ENCODE measurements at places on chromosomes 7 and 10.

DNA sequence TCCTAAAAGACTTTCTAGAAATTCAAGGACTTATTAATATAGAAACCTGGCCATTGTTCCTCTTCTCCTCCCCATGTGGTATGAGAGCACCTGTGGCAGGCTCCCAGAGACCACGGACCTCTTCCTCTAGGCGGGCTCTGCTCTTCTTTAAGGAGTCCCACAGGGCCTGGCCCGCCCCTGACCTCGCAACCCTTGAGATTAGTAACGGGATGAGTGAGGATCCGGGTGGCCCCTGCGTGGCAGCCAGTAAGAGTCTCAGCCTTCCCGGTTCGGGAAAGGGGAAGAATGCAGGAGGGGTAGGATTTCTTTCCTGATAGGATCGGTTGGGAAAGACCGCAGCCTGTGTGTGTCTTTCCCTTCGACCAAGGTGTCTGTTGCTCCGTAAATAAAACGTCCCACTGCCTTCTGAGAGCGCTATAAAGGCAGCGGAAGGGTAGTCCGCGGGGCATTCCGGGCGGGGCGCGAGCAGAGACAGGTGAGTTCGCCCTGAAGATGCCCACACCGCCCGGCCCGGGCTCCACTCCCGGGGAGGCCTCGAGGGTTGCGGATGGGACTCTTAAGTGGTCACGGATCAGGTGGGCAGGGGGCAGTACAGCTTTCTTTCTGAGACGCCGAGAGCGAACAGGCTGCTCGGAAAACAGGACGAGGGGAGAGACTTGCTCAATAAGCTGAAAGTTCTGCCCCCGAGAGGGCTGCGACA lies at the start of gene SLC26A4:
Gene SLC26A4 (plus strand): TSS at position 448 of the 700 bp plus-strand sequence. CDS start 814 bp downstream, outside the sequence.
- no peak for DNase-seq

GRCh38 chr7:274266-274665 lies 15.7 kb upstream of the FOXL3 start:
- DNase-seq, result no peak

- no peak for DNase-seq
Observed at GRCh38 chr10:72850861-72851260, 42.7 kb upstream of the OIT3 start.

DNA sequence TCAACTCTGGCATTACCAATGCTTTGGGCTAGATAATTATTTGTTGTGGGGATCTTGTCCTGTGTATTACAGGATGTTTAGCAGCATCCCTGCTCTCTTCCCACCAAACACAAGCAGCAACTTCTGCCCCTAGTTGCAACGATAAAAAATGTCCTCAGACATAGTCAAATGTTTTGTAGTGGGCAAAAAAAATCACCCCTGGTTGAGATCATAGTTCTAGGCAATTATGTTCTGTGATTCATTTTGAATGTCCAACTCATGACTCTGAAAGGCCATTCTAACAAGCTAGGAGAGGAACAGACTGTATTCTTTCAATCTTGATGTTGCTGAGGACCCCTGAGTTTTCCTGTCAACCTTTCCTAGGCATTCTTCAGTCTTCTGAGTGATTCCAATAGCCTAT lies 79.5 kb downstream of the RTKN2 start:
- DNase-seq, result no peak

GRCh38 chr7:158819571-158820203 lies 9.6 kb downstream of the ESYT2 start:
- DNase-seq, result no peak

- no peak for DNase-seq
Observed at GRCh38 chr10:102511583-102512274, 8.0 kb downstream of the SUFU start.

DNA sequence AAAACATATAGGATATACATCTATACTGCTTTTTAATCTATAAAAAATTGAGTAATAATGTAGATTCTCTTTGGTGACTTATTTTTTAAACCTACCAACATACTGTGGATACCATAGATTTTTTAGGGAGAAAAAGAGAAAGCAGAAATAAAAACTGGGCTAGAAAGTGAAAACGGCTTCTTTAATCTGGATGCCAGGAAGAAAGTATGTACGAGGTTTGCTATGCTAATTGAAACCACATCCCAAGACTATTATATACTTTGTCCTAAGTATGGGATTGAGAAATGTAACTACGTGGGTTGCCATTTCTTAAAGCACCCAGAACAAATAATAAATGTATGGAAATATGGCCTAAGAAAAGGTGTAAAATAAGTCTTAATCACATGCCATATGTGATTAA lies 129.0 kb upstream of the NFE2L3 start:
- no peak for DNase-seq

GRCh38 chr7:38262545-38262944 lies 10.9 kb downstream of the TARP start:
- no peak for DNase-seq

DNA sequence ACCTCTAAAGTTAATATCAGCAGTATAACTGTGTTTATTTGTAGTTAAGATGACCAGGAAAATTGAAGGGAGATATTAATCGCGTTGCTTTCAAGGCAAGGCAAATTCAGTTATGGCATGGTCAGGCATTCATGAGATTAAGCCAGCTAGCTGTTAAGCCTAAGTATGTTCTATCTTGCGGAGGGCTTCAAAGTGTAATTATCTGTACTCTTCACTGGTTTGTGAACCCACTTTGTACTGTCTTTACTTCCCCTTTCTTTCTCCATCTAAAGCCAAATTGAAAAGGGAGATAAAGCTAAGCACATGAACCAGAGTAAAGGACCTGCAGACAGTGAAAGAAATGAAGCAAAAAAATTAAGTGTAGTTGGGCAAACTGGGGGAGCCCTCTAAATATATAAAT lies 483.1 kb upstream of the NRP1 start:
- DNase-seq, result no peak

GRCh38 chr7:157547102-157547501 lies 210.3 kb downstream of the DNAJB6 start:
- no peak for DNase-seq

- DNase-seq, result no peak
Observed at GRCh38 chr7:146119002-146119401, 2.4 kb downstream of the CNTNAP2 start.

DNA sequence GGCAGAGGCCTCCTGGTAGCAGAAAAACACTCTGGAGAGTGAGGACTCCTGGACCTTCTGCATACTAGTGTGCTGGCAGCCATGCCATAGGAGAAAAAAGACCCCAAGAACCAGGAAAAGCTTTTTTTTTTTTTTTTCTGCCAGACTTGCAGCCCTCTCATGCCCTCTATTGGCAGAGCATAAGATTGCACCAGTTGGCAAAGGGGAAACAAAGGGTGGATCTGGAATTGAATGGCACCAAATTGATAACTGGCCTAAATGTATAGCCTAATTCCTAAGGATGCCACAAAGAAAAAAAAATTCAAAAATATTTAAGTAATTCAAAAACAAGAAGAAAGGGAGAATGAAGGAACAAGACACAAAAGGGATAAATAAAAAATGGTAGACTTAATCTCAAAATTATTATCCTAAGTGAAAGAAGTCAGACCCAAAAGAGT lies 112.5 kb upstream of the GHITM start:
- DNase-seq, result peak; percentile 7

DNA sequence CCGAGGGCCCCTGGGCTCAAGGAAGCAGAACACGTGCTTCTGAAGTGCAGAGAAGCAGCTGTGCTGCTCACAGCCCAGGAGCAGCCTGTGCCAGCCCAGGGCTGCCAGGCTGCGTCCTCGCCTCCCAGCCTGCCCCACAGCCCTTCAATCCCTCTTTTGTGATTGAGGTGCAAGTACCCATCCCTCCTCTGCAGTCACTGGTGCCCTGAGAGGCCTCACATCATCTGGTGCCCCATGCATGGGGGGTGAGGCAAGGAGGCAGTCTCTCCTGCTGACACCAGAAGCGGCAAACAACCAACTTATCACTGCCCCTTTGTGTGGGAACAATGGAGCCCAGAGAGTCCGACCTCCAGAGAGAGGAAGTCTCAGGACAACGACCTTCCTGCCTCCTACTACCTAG lies 49.8 kb upstream of the FGFR2 start:
- DNase-seq, result no peak

GRCh38 chr10:77721815-77722214 lies 84.2 kb upstream of the KCNMA1 start:
- DNase-seq, result no peak

GRCh38 chr7:37247861-37248260 lies 200.8 kb downstream of the ELMO1 start:
- DNase-seq, result peak; percentile 82

- no peak for DNase-seq
Observed at GRCh38 chr7:42156967-42157721, 79.9 kb downstream of the GLI3 start.

GRCh38 chr10:52774600-52775106 lies 2.1 kb upstream of the MBL2 start:
- DNase-seq, result no peak

- no peak for DNase-seq
Observed at GRCh38 chr7:111067251-111067650, 23.7 kb upstream of the LRRN3 start.

DNA sequence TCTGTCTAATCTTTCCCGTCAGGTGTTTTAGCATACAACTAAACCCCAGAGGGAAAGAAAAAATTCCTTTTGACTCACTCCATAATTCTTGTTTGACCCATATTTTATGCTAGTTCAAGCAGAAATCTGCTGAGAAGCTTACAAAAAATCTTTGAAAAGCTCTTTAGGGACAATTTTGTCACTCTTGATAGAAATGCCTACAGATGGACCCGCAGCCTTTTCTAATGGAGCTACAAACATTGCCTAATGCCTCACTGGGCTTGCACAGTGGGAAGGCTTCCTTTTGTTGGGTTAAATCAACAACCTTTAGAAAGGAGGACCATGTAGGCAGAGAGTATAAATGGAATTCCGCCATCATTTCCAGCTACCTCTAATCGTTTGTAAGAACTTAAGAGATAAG lies 344.5 kb downstream of the PCLO start:
- DNase-seq, result no peak

GRCh38 chr10:119497243-119497642 lies 45.3 kb downstream of the RGS10 start:
- no peak for DNase-seq

DNA sequence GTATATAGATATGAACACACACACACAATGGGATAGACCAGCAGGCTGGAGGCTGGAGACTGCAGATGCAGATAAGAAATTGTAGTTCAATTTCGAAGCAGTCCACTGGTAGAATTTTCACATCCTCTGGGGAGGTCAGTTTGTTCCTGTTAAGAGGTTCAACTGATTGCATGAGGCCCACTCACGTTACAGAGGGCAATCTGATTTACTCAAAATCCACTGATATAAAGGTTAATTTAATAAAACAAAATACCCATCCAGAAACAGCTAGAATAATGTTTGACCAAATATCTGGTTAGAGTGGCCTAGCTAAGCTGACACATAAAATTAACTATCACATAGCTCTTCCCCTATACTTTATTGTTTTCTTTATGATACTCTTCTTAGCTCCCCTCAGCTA lies 162.9 kb upstream of the SMIM30 start:
- no peak for DNase-seq

GRCh38 chr10:4671451-4672145 lies 154.4 kb upstream of the AKR1E2 start:
- DNase-seq, result no peak

- DNase-seq, result no peak
Observed at GRCh38 chr10:62710182-62710581, 94.3 kb upstream of the ADO start.

DNA sequence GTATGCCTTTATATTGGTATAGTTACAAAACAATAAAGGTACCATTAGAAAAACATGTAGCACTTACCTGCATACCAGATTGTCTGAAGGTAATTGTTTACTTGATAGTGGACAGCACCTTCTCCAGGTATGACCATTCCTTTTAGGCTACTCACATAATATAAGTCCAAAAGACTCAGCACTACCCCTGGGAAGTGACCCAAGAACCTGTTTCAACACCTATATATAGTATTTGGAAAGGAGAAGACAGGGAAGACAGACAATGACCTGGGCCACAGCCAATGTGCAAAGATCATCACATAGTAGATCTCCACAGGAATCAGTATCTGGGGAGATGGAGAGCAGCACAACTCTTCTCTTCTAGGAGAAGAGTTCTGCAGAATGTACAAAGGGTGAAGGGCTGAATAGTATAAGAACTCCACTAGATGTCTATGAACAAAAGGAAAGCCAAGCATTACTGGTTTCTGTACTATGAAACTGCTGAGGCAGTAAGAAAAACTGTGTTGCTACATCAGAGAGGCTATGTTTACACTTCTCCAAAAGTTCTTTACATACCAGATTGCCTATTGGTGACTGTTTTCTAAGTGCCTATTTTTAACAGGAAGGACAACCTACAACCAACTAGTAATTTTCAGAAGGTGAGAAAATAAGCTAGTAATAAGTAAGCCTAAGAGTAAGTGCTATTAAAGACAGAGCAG lies 159.2 kb downstream of the BTAF1 start:
- peak; percentile 33 for DNase-seq
